ENCODE measurements at places on chromosomes 5 and 9.

GRCh38 chr5:5705010-5705409 lies 282.5 kb downstream of the ICE1 start:
- DNase-seq = peak; percentile 31

DNA sequence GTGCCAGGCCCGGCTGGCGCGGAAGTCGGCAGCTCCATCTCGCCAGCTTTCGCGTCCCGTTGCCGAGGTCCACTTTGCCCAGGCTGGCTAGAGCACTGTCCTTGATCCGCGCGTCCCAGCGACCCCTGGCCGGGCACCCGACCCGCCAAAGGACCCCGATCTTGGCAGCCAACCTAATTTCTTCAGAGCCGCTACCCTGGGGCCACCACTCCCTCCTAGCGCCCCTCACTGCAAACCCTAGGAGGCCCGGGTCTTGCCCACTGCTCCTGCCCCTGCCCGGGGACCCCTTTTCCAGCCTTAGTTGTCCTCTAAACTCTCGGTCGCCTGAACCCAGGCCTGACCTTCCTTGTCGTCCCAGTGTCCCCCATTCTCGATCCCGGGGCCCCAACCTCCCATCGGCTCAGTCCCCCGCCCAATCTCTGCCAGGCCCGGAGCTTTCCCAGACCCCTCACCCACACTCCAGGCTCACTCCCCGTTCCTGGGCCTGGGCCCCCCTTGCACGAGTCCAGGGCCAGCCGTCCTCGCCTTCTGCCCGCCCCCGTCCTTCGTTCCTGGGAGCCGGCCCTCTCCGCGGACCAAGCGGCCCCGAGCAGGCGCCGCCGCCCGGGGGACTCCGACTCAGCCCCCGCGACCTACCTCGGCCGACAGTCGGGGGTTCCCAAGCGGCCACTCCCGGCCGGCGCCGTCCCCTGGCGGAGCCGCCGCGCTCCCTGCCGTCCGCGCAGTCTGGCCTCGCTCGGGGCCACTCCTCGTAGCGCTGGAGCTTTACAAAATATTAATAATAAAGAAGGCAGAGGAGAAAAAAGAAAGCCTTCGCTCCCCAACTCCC lies 701 bp upstream of the LMX1B start:
- no peak for DNase-seq

GRCh38 chr5:33210978-33211377 lies 229.8 kb upstream of the TARS1 start:
- DNase-seq = no peak

- DNase-seq = no peak
Observed at GRCh38 chr5:14424011-14424685, 157.4 kb upstream of the OTULINL start.

- peak; percentile 28 for DNase-seq
Observed at GRCh38 chr5:79613549-79613948, 1.3 kb downstream of the TENT2 start.

GRCh38 chr9:127697575-127697974 lies 9.2 kb upstream of the CFAP157 start:
- no peak for DNase-seq

- peak; percentile 18 for DNase-seq
Observed at GRCh38 chr9:138101444-138102234, 224.1 kb downstream of the CACNA1B start.

DNA sequence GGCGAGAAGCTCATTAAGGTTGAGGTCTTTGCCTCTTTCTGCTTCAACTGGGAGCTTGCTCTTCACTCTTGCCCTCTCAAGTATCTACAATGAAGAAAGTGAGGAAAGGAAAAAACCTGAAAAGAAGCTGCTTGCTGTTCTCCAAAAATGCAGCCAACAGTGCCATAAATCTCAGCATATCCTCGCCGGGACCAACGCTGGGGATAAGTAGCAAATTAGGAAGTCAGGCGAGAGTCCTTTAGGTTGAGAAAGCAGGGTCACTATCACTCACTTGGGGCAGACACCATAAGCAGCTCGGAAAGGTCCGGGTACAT lies 399 bp downstream of the NUP155 start:
- DNase-seq = no peak

DNA sequence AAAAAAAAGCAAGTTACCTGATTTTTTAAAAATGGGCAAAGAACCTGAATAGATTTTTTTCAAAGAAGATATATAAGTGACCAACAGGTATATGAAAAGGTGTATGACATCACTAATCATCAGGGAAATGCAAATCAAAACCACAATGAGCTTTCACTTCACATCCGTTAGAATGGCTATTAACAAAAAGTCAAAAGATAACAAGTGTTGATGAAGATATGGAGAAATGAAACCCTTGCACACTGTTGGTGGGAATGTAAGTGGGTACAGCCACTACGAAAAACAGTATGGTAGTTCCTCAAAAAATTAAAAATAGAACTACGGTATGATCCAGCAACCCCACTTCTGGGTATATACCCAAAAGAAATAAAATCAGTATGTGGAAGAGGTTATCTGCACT lies 134.8 kb downstream of the UGCG start:
- no peak for DNase-seq

GRCh38 chr9:2241461-2241835 lies 226.3 kb downstream of the SMARCA2 start:
- DNase-seq = peak; percentile 92

- no peak for DNase-seq
Observed at GRCh38 chr9:112145886-112146285, 29.2 kb downstream of the SUSD1 start.

- no peak for DNase-seq
Observed at GRCh38 chr5:178489271-178489976, 100.8 kb downstream of the COL23A1 start.

DNA sequence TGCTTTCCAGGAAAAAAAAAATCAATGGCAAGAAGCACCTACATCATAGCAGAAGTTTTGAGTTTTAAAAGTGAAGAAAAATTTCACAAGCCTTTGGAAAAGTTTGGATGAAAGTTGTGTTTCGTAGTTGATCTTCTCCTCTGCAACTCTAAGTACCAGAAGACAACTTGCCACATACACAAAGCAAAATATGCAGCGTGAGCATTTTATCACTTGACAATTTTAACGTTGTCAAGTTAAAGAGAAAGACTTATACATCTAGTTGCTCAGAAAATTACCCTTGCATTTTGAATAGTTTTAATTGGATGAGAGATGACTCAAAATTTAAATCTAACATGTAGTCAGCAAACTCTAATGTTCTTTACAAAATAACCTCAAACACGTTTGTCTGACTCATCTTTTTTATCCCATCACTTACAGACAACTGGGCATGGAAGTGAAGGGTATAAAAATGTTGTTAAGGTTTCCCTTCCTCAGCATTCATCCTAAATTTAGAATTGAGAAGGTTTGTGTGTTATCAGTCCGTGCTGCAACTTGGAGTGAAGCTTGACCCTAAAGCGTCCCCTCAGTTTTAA lies 213.4 kb downstream of the MARCHF11 start:
- DNase-seq = no peak

- DNase-seq = no peak
Observed at GRCh38 chr9:36399980-36400331, at the start of gene RNF38. Gene RNF38, minus strand, starts transcription at chr9:36400269. Its CDS starts 161 bp downstream, at chr9:36400108.

GRCh38 chr9:121634329-121635261 lies 16.8 kb upstream of the DAB2IP start:
- DNase-seq = no peak

Measured in kidney (tissue), 22 donors.